ENCODE measurements at places on chromosomes 16 and 17.

- no peak overlapping the region for H3K4me3 ChIP-seq
- no peaks in the 10 kb centered on the region for H3K27me3 ChIP-seq
- H3K4me1 ChIP-seq, result no peaks in the 10 kb centered on the region
Measured at GRCh38 chr16:85454171-85454872, 158.8 kb upstream of the GSE1 start.

- H3K27ac ChIP-seq, result no peak overlapping the region
- no peaks in the 10 kb centered on the region for H3K4me1 ChIP-seq
- H3K36me3 ChIP-seq, result peaks cover 17% of the 10 kb centered on the region
- no peaks in the 10 kb centered on the region for H3K27me3 ChIP-seq
- DNase-seq, result peak; percentile 53
- no peak overlapping the region for H3K4me3 ChIP-seq
Measured at GRCh38 chr16:71927383-71927782, 32.1 kb downstream of the IST1 start.

DNA sequence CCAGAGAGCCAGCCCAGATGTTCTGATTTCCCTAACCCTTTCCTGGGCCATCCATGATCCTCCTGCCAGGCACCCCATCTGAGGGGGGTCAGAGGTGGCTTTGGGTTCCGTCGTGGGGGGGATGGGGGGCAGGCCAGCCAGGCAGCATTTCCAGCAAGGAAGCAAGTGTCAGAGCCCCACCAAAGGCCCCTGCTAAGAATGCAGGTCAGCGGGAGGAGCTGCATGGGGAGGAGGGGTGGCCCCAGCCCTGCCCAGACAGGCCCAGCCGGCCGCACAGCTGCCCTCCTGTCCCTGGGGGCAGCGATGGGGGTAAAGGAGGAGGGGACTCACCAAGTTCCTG lies 2.3 kb upstream of the SCRN2 start:
- H3K4me1 ChIP-seq, result peaks cover 9% of the 10 kb centered on the region
- H3K36me3 ChIP-seq, result no peaks in the 10 kb centered on the region
- no peak overlapping the region for H3K27ac ChIP-seq
- no peak for DNase-seq
- no peak overlapping the region for H3K4me3 ChIP-seq

DNA sequence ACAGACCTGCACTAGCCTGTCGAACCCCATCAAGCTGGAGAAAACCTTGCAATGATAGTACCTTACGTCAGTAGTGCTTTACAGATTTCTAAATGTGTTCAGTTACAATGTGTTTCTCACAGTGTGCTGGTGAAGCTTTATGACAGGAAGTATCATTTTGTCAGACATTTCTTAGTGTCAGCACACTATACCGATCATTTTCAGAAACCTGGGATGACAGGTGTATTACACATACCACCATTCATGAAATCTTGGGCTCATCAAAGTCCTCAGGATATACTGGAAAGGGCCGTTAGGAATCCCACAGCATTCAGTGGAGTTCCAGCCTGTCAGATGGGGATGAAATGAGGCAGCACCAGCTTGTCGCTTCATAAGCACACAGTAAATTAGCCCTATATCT lies 27.3 kb downstream of the TTC19 start:
- DNase-seq, result no peak
- H3K4me1 ChIP-seq, result peaks cover 2% of the 10 kb centered on the region
- no peak overlapping the region for H3K4me3 ChIP-seq
- peaks cover 9% of the 10 kb centered on the region for H3K36me3 ChIP-seq

- H3K4me3 ChIP-seq, result no peak overlapping the region
- no peak overlapping the region for H3K27ac ChIP-seq
- H3K27me3 ChIP-seq, result no peaks in the 10 kb centered on the region
- DNase-seq, result peak; percentile 68
Measured at GRCh38 chr16:27515874-27516353, 33.8 kb downstream of the GTF3C1 start.

GRCh38 chr16:1643521-1643920 lies 31.4 kb downstream of the CRAMP1 start:
- peaks cover 7% of the 10 kb centered on the region for H3K36me3 ChIP-seq
- no peaks in the 10 kb centered on the region for H3K4me1 ChIP-seq
- no peak overlapping the region for H3K4me3 ChIP-seq
- H3K27ac ChIP-seq, result no peak overlapping the region
- no peak for DNase-seq

DNA sequence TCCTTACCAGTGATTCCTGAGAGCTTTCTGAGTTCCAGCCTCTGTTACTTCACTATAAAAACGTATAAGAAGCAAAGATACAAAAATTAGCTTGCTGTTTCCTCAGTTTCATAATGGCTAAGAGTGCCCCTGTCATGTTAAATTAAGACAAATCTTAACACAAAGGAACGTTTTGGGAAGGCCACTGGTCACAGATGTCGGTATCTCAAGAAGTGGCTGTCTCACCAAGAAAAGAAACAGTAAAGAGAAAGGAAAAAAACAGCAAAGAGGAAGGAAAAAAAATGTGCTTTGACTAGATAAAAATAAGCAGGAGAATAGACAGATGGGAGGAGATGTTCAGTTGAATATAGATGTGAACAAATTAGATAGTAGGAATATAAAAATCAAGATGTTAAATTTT lies 94.8 kb upstream of the AKTIP start:
- no peaks in the 10 kb centered on the region for H3K36me3 ChIP-seq
- no peak for DNase-seq
- H3K27ac ChIP-seq, result no peak overlapping the region
- no peaks in the 10 kb centered on the region for H3K27me3 ChIP-seq
- no peaks in the 10 kb centered on the region for H3K4me1 ChIP-seq
- no peak overlapping the region for H3K4me3 ChIP-seq

DNA sequence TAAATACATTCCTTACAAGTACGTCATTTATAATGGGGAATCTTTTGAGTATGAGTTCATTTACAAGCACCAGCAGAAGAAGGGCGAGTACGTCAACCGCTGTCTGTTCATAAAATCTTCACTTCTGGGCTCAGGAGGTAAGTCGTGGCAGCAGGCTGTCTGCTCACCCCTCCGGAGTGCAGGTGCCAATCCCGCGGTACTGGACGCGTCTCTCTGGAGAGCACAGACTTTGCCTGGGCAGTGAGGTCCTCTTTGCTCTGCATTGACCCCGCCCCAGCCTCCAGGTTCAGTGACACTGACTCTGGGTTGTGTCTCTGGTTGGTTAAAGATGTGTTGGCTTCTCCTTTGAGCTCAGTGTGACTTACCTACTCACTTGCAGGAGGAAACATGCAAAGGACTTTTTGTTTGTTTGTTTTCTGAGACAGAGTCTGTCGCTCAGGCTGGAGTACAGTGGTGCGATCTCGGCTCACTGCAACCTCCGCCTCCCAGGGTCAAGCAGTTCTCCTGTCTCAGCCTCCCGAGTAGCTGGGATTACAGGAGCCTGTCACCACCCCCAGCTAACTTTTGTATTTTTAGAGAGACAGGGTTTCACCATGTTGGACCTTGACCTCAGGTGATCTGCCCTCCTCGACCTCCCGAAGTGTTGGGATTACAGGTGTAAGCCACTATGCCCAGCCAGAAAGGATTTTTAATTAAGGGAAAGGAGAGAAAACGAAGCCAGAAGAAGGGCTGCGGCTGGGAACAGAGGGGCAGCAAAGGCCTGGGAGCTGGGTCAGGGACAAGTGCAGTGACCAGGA lies 31.2 kb downstream of the RNF213 start:
- no peaks in the 10 kb centered on the region for H3K4me1 ChIP-seq
- peaks cover 8% of the 10 kb centered on the region for H3K36me3 ChIP-seq
- H3K27me3 ChIP-seq, result no peaks in the 10 kb centered on the region
- H3K27ac ChIP-seq, result no peak overlapping the region
- no peak overlapping the region for H3K4me3 ChIP-seq

DNA sequence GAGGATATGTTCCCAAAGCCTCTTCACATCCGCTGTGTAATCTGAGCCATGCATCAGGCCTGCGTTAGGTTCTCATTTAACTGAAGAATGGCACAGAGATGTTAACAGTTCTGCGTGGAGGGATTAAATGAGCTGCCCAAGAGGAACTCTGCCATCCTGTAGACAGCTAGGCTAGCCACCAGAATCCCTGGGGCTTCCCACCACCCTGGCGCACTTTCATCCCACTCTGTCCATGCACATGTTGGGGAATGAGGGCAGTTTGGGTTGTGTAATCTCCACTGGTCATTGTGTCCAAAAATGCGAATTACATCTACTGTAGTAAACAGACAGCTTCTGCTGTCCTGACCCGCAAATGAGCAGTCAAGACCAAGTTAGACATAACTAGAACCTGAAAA lies 1.0 kb upstream of the GLG1 start:
- no peaks in the 10 kb centered on the region for H3K27me3 ChIP-seq
- H3K36me3 ChIP-seq, result no peaks in the 10 kb centered on the region
- H3K4me3 ChIP-seq, result no peak overlapping the region

- H3K27me3 ChIP-seq, result no peaks in the 10 kb centered on the region
- H3K36me3 ChIP-seq, result no peaks in the 10 kb centered on the region
- no peak for DNase-seq
- no peak overlapping the region for H3K27ac ChIP-seq
Measured at GRCh38 chr17:56665864-56666263, 72.4 kb downstream of the NOG start.

- H3K4me3 ChIP-seq, result no peak overlapping the region
Measured at GRCh38 chr16:74322301-74322710, 25.7 kb downstream of the PSMD7 start.

DNA sequence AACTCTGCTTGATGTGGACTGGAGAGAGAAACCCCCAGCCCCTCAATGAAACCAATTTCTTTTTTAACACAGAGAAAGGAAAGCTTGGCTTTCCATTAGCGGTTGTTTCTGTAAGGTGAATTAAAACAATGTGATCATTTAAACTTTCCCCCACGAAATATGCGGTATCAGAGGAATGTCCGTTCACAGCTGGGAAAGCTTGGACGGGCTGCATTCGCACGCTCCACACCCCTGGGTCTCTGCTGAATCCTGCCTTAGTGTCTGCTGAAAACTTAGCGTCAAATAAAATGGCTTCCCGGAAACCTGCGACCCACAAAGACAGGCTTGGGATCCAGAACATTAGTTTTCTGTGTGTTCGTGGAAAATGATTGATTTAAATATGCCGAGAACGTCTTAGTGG lies 71.7 kb downstream of the C16orf95 start:
- DNase-seq, result no peak
- no peak overlapping the region for H3K4me3 ChIP-seq
- H3K27ac ChIP-seq, result no peak overlapping the region
- no peaks in the 10 kb centered on the region for H3K4me1 ChIP-seq
- H3K27me3 ChIP-seq, result no peaks in the 10 kb centered on the region
- no peaks in the 10 kb centered on the region for H3K36me3 ChIP-seq

GRCh38 chr16:78198288-78198687 lies 98.8 kb downstream of the WWOX start:
- H3K4me3 ChIP-seq, result no peak overlapping the region
- H3K4me1 ChIP-seq, result no peaks in the 10 kb centered on the region
- no peak for DNase-seq
- no peaks in the 10 kb centered on the region for H3K36me3 ChIP-seq
- no peak overlapping the region for H3K27ac ChIP-seq

- peak; percentile 18 for DNase-seq
- H3K27ac ChIP-seq, result no peak overlapping the region
- no peak overlapping the region for H3K4me3 ChIP-seq
- H3K36me3 ChIP-seq, result no peaks in the 10 kb centered on the region
- H3K27me3 ChIP-seq, result no peaks in the 10 kb centered on the region
Measured at GRCh38 chr16:12320298-12320706, 343.8 kb downstream of the SNX29 start.

- peak; percentile 72 for DNase-seq
- no peak overlapping the region for H3K4me3 ChIP-seq
- H3K27ac ChIP-seq, result no peak overlapping the region
- no peaks in the 10 kb centered on the region for H3K27me3 ChIP-seq
Measured at GRCh38 chr17:6461792-6462524, 17.7 kb downstream of the PIMREG start.

- H3K27me3 ChIP-seq, result no peaks in the 10 kb centered on the region
- DNase-seq, result no peak
- H3K36me3 ChIP-seq, result no peaks in the 10 kb centered on the region
- H3K27ac ChIP-seq, result no peak overlapping the region
- no peaks in the 10 kb centered on the region for H3K4me1 ChIP-seq
Measured at GRCh38 chr16:12575288-12575687, 228.4 kb downstream of the CPPED1 start.

GRCh38 chr16:49800876-49801275 lies 55.0 kb downstream of the ZNF423 start:
- DNase-seq, result no peak
- H3K4me1 ChIP-seq, result peaks cover 2% of the 10 kb centered on the region
- H3K27ac ChIP-seq, result no peak overlapping the region
- H3K4me3 ChIP-seq, result no peak overlapping the region
- H3K27me3 ChIP-seq, result no peaks in the 10 kb centered on the region

- peaks cover 21% of the 10 kb centered on the region for H3K4me1 ChIP-seq
- DNase-seq, result peak; percentile 77
- no peak overlapping the region for H3K4me3 ChIP-seq
- no peaks in the 10 kb centered on the region for H3K27me3 ChIP-seq
- no peak overlapping the region for H3K27ac ChIP-seq
- H3K36me3 ChIP-seq, result no peaks in the 10 kb centered on the region
Measured at GRCh38 chr16:89326721-89327120, 109.2 kb downstream of the ZNF778 start.
